Neural crest cell (in vitro differentiated cells): ENCODE measurements at places on chromosomes 16 and 17.

DNA sequence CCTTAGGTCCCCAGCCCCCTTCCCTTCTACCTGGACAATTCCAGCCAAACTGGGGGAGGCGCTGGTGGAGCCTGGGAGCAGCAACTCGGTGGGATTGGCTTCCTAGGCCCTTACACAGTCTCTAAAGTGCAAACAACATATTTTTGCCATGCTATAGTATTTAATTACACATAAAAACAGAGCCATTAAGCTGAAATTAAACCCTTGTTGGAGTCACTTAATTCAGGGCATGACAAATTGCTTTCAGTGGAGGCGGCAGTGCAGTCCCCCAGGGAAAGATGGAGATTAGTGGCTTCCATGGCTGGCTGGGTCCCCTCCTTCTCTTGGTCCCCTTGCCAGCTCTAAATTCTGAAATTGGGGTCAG is 17.3 kb downstream of the IGFBP4 start:
- DNase-seq = no peak

DNA sequence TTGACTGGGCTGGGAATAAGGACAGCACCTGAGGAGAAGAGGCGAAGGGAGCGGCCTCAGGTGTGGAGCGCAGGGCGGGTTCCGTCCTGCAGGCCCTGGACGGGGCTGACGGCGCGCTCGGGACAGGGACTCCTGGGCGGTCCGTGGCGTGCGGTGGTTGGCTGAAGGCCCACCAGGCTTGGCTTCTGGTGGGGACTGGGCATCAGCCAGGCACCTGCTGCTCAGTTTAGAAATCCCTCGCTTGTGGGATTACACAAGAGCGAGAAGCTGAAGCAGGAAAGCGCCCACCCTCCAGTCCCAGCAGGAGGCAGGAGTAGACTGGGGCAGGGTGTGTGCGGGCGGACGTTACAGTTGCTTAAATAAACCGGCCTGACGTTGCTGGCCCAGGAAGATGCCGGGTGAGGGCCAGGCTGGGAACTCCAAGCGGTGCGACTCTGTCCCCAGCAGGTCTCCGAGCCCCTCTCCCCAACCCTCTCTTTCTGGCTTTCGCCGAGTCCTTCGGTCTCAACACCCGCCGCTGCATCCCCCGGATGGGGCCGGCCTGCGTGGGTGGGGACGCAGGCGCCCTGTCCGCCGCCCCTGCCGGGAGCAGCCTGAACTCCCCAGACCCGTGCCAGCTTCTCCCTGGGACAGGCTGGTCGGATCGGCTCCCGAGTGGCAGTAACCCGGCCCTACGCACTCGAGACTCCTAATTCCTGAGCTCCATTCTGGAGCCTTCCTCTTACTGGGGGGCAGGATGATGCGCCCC is 639 bp downstream of the MIF4GD start:
- peak; percentile 52 for DNase-seq

GRCh38 chr16:11198828-11199227 is 57.2 kb downstream of the SOCS1 start:
- no peak for DNase-seq

GRCh38 chr16:842711-843560 is 42.4 kb upstream of the GNG13 start:
- DNase-seq = no peak

DNA sequence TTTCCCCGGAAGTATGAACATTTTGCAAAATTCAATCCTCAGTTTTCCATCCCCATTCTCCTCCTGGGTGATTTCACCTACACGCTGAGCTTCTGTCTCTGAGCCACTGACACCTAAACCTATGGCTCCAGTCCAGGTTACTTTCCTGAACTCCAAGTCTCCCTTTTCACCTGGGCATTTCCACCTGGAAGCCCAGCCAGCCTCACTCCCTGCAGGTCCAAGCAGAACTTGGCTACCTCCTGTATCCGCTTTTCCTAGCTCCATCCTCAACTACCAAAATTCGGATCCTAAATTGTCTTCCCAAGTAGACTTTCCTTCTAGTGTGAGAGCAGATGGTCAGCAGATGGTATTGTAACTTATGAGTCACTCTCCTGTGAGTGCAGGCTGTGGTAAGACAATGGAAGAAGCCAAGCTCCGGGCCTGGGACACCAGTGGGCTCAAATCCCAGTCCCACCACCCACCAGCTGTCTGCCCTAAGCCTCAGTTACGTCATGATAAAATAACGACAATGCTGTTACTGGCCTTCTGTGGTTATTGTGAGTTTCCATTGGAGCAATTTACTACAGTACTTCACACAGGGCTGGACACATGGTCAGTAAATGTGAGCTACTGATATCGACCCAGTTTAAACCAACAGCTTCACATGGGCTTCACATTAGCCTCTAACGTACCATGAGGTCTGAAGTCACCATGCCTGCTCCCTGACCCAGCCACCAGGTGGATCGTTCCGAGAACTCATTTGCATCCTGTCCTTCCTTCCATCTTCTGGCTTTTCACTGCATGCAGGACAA is 33.3 kb downstream of the PECAM1 start:
- DNase-seq = no peak

GRCh38 chr17:81867170-81867990 is 3.8 kb downstream of the ARHGDIA start:
- DNase-seq = no peak

GRCh38 chr16:85711982-85712587 is 23.3 kb upstream of the GINS2 start:
- no peak for DNase-seq
